Activated CD8-positive, alpha-beta memory T cell treated with anti-CD3 and anti-CD28 coated beads for 4 hours (primary cell): ENCODE measurements at places on chromosomes 3 and 15.

DNA sequence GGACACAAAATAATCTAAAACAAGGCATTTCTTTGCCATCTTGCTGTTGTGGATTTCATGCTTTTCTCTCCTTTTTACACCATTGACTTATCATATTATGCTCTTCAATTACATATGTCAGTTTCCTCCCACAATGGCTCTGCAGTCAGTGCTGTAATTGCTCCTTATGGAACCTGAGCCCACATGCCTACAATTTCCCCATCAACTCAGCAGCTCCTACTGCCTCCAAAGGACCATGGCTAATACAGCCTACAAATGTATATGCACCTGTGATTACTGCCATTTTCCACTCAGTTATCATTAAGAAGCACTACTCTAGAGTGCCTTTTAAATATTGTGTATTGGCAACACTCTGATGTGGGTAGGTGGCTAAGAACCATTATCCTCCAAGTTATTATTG, 30.8 kb downstream of the RTP4 start:
- DNase-seq = no peak

GRCh38 chr3:10816019-10816862, at the start of gene SLC6A11:
SLC6A11 (plus strand) TSS chr3:10816228; CDS start chr3:10816266, 38 bp downstream.
- no peak for DNase-seq

GRCh38 chr3:44989636-44990373, 13.8 kb downstream of the EXOSC7 start:
- DNase-seq = no peak

- DNase-seq = no peak
Observed at GRCh38 chr15:39717134-39717533, 65.5 kb downstream of the FSIP1 start.

GRCh38 chr3:13657660-13658435, 108.9 kb downstream of the FBLN2 start:
- DNase-seq = peak; percentile 26

DNA sequence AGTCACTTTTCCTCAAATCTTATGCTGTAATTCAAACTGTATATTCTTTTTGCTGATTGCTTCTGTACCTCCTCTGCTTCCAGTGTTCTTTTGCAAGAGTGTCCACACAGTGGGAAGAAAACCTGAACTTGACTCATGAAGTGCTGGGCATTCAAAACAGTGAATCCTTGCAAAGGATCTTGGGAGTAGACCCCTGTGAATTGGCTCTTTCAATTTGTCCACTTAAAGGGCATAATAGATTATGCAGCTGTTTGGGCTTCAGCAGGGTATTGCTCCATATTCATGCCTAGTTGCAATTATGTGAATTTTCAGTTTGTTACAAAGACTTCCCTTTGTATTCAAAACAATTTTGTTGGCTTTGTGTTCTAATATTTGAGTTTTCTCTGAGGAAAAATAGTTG, 11.4 kb downstream of the ZFAND6 start:
- no peak for DNase-seq
